SK-N-MC (cell line): ENCODE measurements at places on chromosomes 5 and 9.

DNA sequence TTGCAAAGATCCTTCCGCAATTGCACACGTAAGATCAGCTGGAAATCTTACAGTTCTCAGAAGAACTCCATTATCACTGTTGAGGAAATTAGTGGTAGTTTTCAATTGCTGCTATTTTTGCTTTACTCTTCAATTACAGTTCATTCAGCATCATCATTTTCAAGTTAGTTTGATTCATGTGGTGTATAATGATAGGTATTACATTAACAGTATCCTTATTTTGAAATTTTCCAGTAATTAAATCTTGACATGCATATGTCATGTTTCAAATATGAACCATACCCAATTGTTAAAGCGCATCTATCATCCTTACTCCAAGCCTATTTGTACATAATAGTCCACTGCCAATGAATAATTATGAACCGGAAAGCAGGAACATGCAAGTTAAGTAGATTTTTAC, 60.3 kb downstream of the NR6A1 start:
- DNase-seq = no peak

DNA sequence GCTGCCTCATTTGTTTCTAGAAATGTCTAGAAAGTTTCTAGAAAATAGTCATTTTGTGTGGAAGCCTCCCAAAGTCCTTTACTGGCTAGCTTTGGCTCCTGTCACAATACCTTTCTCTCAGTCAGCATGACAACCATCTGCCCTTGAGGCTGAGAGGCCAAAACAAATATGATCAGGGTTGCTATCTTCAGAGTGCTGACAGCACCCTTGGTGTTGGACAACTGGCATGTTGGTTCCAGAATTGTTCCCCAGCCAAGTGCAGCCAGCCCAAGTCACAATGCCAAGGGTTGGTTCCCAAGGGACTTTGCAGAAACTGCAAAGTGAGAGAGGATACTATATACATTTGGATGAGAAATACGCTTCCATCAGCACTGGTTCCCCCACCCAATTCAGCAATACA, 140.9 kb upstream of the GAS1 start:
- peak; percentile 44 for DNase-seq

DNA sequence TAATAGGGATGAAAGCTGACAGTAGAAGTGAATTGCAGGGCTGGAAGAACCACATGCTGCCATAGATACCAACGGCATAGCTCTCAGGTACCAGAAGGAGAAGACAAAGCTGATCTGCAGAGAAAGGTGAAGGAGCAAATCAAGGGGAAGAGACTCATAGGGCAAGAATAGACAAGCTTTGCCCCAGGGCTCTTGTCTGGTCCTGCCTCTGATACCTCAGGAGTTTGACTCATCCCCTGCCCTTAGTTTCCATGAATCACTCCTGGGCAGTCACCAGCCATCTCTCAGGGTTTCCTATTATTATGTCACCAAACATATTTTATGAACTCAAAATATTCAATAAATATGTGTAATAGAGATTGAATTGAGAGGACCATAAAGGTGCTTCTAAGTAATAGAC, 800.9 kb downstream of the DNAH5 start:
- no peak for DNase-seq

GRCh38 chr9:10396615-10397014, 216.2 kb downstream of the PTPRD start:
- DNase-seq = no peak

DNA sequence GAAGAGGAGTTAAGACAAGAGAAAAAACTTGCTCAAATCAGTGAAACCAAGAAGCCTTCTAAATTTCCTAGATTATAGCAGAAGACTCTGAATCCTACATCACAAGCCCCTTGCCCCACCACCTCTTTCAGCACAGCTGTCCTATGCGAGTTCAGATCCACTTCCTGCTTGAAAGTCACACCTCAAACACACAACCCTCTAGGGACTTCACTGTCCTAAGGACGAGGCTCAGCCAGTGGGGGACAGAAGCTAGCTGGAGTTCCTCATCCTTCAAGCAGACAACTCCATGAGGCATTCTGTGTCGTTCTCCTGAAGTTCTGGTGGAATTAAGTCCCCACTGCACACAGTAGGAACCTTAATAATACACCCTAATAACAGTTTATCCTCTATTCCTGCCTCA, 44.3 kb downstream of the NRG2 start:
- DNase-seq = no peak

DNA sequence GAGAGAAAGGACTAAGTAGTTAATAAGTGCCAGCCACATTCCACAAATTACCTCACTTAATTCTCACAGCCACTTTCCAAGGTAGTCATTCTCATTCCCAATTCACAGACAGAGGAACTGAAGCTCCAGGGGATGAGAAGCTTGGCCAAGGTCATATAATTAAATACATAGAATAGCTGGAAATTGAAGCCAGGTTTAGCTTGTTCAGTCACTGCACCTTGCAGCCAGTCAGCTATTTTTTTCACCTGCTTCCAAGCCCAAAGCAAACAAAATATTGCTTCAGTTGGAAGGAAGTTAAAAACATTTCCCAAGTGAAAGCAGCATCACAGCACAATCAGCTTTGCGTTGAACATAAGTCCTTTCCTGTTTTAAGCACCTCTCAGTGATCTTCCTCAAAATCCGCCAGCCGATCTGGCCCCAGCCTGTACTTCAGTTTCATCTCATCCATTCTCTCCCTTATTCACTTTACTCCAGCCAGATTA, 4.8 kb downstream of the ALDH1A1 start:
- DNase-seq = no peak

GRCh38 chr5:50923768-50924494, 257.5 kb downstream of the PARP8 start:
- no peak for DNase-seq

GRCh38 chr9:92945796-92946195, 1.5 kb upstream of the FGD3 start:
- no peak for DNase-seq

DNA sequence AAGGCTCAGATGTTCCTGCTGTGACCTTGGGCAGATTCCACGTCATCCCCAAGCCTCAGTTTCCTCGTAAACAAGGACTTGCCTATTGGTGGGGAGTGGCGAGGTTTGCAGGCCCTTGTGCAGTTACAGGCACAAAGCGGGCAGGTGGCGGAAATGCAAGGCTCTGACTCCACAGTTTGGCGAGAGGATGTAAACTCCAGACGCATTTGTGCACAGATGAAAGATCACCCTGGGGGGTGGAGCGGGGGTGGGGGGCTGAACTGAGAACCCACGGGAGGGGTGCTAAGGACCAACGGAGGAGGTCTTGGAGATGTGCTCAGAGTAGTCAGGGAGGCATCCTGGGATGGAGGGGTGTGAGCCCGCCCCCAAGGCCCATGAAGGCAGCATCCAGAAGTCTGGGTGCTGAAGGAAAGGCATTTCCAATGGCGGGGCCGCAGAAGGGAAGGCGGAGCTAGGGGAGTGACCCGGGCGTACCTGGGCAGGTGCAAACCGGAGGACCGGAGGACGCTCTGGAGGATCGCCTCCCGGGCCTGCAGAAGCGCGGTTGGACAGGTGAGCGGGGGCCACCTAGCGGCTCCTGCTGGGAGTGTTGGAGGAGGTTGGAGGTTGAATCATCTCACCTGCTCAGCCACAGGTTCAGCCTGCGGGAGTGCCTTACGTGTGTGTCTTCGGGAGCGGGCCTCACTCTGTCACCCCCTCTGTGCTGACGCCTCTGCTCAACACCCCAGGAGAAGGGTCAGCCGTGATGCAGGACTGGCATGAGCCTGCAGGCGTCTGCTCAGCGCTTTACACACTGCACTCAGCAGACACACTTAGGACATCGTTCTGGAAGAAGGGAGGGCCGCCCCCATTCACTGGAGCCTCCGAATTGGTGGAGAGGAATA, 1.9 kb upstream of the FIBCD1 start:
- DNase-seq = no peak

GRCh38 chr5:40775846-40776657, 20.3 kb upstream of the TTC33 start:
- DNase-seq = no peak

DNA sequence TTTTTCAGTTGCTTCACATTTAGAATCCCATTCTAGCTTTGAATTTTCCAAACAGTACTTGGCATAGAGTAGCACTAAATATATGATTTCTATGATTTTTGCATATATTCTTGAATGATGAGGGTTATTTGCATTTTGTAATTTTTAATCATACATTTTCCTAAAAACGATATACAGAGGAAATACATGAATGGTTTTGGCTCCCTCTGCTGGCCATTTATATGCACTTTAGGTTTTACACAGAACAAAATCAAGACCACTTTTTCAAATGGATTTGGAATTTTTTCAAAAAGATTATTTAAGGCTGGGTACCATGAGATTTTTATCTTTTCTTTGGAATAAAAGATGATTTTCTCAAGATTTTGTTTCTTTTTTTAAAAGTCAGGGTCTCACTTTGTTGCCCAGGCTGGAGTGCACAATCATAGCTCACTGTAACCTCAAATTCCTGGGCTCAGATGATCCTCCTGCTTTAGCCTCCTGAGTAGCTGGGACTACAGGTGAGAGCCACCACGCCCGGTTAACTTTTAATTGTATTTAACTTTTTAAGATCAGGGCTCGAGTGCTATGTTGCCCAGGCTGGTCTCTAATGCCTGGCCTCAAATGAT, 16.7 kb upstream of the COMMD10 start:
- DNase-seq = peak; percentile 66

DNA sequence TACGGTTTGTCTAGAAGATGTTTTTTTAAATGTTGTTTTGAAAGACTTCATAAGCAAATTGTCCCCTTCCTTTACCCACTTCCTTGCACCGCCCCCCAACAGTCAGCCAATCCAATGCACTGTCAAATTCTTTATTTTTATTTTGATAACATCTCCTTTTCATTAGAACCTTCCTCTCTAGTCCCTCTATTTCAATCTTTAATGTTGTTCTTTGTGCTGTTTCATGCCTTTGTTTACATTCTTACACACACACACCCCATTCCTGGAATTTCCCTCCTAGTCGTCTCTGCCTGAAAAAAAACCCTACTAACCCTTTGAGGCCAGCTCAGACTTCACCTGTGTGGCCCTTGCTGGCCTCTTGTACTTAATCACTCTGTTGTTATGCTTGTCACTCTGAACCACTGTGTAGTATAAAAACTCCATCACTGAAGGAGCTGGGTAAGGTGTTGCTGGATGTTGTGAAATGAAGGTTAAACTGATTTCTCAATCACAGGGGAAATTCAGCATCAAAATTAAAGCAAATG, 133.4 kb downstream of the UGCG start:
- no peak for DNase-seq

DNA sequence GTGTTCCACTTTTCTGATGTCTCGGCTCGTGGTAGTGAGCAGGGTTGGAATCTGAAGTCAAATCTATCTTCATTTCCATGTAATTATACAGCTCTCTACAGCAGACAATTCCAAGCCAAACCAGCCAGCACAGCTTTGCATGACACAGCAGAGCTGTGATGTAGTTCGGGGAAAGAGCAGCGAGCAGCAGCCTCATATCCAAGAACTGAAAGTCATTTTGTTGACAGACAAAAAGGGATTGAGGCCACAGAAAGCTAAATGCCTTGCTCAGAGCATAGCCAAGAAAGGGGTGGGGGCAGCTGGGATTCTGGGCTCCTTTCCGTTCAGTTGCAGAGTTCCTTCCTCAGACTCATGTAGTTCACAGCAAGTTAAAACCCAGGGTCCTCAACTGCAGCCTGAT, 32.1 kb downstream of the LCP2 start:
- DNase-seq = no peak

- no peak for DNase-seq
Measured at GRCh38 chr5:39055027-39055767, 19.0 kb downstream of the RICTOR start.

GRCh38 chr5:157252711-157253465, 13.0 kb upstream of the CYFIP2 start:
- DNase-seq = no peak

GRCh38 chr5:98639274-98639673, 134.2 kb upstream of the RGMB start:
- DNase-seq = no peak

GRCh38 chr9:98808411-98808815, 943 bp downstream of the GALNT12 start:
- no peak for DNase-seq

GRCh38 chr5:131536211-131536826, 98.7 kb downstream of the RAPGEF6 start:
- no peak for DNase-seq

- no peak for DNase-seq
Measured at GRCh38 chr5:68250661-68251298, 35.2 kb downstream of the PIK3R1 start.

- no peak for DNase-seq
Measured at GRCh38 chr5:157867751-157868387, 8.9 kb upstream of the CLINT1 start.

DNA sequence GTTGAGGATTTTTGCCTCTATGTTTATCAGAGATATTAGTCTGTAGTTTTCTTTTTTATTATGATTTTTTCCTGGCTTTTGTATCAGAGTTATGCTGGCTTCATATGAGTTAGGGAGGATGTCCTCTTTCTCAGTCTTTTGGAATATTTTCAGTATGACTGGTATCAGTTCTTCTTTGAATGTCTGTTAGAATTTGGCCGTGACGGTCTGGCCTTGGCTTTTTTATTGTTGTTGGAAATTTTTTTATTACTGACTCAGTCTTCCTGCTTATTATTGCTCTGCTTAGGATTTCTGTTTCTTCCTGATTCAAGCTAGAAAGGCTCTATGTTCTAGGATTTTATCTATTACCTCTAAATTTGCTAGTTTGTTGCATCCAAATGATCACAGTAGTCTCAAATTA, 421.9 kb downstream of the CDH10 start:
- DNase-seq = no peak

- no peak for DNase-seq
Measured at GRCh38 chr5:133471699-133472098, 140.6 kb downstream of the FSTL4 start.

GRCh38 chr5:180143656-180144364, 65.2 kb downstream of the RASGEF1C start:
- DNase-seq = no peak

- no peak for DNase-seq
Measured at GRCh38 chr9:35341585-35341984, 148.3 kb upstream of the RUSC2 start.

- DNase-seq = no peak
Measured at GRCh38 chr5:158519433-158520021, 580.2 kb downstream of the EBF1 start.

- DNase-seq = no peak
Measured at GRCh38 chr9:26567976-26568375, 324.6 kb downstream of the CAAP1 start.

GRCh38 chr9:136289651-136290507, 14.0 kb downstream of the CCDC187 start:
- DNase-seq = no peak

DNA sequence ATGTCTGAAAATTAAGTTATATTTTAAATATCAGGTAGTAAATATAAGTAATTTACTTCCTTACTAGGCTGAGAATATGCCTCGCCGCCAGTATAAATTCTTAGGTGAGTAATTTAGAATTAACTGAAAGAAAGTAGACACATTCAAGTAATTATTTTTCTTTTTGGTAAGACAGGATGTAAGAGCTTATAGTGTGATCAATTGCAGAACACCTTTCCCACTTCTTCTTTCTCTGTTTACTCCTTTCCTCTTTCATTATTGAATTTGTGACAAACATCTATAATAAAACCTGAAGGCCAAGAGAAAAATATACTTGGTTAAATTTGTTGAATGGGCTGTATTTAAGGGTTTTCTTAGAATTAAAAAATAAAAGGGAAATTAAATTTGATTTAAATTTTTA, 195.1 kb upstream of the CDKN2B start:
- no peak for DNase-seq

- DNase-seq = no peak
Measured at GRCh38 chr5:72042097-72042496, 65.2 kb upstream of the MAP1B start.
